ENCODE measurements at places on chromosomes 7 and 10.

DNA sequence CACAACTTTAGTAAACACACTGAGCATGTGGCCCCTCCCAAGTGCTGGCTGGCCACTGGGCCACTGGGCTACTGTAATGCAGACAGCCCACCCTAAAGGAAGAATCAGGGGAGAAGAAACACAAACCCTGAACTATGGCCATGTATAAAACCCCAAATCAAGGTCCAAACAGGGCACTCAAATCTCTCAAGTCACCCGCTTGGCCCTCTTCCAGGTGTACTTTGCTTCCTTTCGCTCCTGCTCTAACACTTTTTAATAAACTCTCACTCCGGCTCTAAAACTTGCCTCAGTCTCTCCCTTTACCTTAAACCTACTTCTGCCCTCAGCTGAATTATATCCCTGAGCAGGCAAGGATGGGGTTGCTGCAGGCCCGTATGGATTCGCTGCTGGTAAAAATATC is 72.6 kb downstream of the TPK1 start:
- no peak for DNase-seq

DNA sequence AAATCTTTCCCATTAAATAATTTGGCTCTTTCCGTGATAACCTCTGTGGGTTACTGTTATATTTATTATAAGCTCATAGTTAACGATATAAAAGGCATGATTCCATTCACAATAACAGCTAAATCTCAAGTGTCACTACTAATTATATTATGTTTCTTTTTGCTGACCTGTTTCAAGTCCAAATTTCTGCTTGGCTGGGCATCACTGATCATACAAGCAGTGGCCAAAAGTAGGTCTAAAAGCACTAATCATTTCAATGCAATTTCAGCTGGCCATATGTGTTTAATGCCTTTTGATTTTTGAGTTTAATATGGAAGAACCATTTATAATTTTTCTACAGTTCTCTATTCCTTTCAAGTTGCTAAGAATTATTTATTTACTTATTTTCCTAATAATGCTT is 110.7 kb downstream of the SEMA3A start:
- no peak for DNase-seq

GRCh38 chr10:78231939-78232338 is 198.3 kb downstream of the RPS24 start:
- DNase-seq: no peak

DNA sequence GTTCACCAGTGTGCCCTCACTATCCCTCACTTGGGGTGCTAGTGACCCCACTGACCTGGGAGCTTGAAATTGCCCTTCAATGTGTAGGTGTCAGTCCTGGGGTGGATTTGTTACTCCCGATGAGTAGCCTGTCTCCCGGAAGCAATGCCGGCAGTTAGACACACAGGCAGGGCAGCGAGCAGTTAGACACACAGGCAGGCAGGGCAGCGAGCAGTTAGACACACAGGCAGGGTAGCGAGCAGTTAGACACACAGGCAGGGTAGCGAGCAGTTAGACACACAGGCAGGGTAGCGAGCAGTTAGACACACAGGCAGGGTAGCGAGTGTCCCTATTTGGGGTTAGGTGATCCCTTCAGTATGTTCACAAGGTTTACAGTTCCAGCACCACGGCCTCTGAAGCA is 44.0 kb downstream of the VWA2 start:
- no peak for DNase-seq

GRCh38 chr10:95697429-95697828 is 3.7 kb upstream of the TCTN3 start:
- no peak for DNase-seq

GRCh38 chr7:48028938-48029337 is at the start of gene SUN3:
SUN3 (minus strand) TSS chr7:48029107; CDS start chr7:48028938, 169 bp downstream.
- DNase-seq: no peak

DNA sequence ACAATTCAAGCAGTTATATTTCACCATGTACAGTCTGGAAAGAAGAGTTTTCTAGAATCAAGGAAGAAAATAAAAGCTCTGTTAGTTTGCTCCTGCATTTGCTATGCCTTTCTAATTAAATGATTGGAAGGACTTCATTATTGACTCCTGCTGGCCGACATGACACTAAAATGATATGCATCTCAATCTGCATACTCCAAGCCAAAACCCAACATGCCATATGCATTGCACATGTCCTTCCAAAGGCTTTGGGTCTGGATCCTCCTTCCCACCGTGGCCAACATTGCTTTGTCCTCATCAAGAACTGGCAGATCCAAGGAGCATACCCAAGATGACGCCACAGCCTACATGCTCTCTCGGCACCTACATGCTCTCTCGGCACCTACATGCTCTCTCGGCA is 46.5 kb downstream of the PAXIP1 start:
- DNase-seq: no peak

- no peak for DNase-seq
Measured at GRCh38 chr10:111360260-111360925, 283.6 kb downstream of the ADRA2A start.

DNA sequence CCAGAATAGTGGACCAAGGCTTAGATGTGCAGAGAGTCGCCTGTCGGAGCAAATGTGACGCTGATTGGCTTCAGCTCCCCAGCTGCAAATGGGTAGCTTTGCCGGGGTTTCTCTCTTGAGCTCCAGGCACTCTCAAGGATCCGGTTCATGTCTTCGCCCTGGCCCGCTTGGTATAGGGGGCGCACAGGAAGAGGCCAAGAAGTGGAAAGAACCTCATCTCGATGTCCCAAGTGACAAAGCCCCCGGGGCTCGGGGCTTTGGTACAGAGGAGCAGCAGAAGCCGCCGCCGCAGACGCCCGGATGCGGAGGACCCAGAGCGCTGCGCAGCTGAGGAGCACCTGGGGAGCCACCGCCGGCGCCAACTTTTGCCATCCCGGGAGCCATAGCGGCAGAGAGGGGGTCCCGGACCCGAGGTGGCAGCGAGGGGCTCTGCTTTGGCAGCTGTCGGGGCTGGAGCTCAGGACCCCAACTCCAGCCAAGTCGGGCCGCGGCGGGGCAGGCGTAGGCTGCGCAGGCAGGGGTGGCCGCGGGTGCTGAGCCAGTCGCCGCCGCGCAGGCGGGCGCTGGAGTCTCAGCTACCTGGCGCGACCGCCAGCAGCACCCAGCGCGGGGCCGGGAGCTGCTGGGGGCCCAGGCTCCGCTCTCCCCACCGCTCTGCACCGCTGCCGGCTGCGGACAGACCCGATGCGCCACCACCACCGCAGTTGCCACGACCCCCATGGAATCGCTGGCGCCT is 466.6 kb downstream of the XPNPEP1 start:
- DNase-seq: no peak

- DNase-seq: no peak
Measured at GRCh38 chr7:107224374-107225223, 55.8 kb downstream of the HBP1 start.
